ENCODE measurements at places on chromosomes 2 and 18.
A peak's percentile ranks its signal among the peaks of the same experiment; 100 is the strongest.

GRCh38 chr2:162782138-162782537 is 56.4 kb downstream of the KCNH7 start:
- no peak overlapping the region for H3K27ac ChIP-seq
- no peak overlapping the region for H3K4me3 ChIP-seq
- H3K27me3 ChIP-seq: no peaks in the 10 kb centered on the region
- no peaks in the 10 kb centered on the region for H3K4me1 ChIP-seq
- DNase-seq: no peak

DNA sequence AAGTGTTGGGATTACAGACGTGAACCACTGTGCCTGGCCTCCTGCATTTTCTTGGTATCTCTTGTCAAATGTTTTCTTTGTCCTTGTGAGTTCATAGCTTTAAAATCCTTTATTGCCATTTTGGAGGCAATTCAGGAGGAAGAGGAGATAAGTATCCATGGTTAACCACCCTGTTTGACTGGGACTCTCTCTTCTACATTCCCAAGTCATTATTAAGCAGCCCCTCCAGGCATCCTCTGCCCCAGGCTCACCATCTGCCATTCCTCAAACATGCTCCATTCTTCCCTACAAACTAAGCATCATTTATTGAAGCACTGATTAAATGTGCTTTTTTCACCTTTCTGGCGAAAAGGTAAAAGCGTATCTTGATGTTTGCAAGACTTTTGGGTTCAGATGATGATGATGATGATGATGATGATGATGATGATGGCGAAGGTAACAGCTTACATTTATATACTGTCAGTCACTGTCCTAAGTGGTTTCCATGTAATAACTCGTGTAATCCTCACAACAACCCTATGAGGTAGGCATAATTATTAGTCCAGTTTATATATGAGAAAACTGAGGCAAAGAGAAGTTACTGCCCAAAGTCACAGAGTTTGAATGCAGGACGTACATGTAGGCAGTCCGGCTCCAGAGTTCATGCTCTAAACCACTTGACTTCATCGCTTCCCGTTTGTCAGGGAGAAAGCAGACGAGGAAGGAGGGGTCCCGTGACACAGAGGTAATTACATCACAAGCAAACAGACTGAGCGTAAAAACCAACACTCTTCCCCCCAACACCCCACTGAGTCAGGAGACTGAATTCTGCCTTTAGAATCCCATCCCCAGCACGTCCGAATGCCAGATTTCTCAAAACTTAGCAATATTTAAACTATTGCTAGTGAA is 69.7 kb upstream of the ACKR3 start:
- peaks cover 7% of the 10 kb centered on the region for H3K27me3 ChIP-seq
- DNase-seq: no peak
- H3K36me3 ChIP-seq: no peaks in the 10 kb centered on the region
- H3K4me3 ChIP-seq: no peak overlapping the region
- no peak overlapping the region for H3K27ac ChIP-seq

DNA sequence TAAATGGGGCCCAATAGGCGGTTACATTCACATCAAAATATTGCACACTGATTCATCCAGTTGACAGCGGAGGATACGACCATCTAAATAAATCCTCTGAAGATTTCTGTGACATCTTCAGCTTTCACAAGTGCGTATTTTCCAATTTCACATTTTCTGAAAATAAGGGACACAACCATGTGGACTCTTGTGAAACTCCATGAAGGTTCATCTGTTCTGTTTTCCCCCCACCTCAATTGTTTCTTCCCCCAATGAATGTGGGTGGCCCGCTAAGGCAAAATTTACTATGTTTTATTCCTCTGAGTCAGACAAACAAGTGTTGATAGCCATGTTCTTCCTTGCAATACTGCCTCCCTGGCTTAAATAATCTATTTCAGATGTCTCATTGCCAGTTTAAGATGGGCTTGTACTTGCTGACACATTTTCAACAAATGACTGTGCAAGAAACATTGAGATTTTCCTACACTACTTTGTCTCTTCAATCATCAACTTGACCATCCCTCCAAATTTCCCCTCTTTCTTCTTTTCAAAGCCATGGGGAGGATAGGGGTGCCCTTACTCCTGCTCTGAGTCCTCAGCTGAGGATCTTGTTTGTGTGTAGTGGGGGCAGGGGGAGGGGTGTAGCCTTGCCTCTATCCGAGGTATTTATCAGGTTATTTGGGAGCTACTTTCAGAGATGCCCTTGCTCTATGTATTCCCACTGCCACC is 78.2 kb downstream of the BCL11A start:
- H3K36me3 ChIP-seq: no peaks in the 10 kb centered on the region
- H3K27ac ChIP-seq: no peak overlapping the region
- no peak for DNase-seq

DNA sequence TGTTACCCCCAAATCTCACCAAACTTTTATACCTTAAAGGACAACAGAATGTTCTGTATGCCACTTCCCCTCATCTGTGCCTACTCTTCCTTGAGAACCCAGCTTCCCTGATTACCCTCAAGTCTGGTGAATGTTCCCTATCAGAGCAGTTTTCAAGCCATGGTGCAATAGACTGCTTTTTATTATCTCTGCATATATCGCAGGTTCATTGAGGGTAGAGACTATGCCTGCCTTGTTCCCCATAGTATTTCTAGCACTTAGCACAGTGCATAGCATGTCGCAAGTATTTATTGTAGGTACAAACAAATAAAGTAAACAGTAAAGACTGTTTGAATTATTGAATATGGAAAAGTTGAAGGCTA is 146.6 kb downstream of the HAUS1 start:
- H3K4me3 ChIP-seq: no peak overlapping the region
- no peak for DNase-seq
- no peaks in the 10 kb centered on the region for H3K36me3 ChIP-seq
- no peaks in the 10 kb centered on the region for H3K27me3 ChIP-seq

- no peak for DNase-seq
- H3K27ac ChIP-seq: no peak overlapping the region
- no peaks in the 10 kb centered on the region for H3K27me3 ChIP-seq
- H3K4me3 ChIP-seq: no peak overlapping the region
- no peaks in the 10 kb centered on the region for H3K36me3 ChIP-seq
Measured at GRCh38 chr2:182694189-182694588, 21.9 kb upstream of the DNAJC10 start.

- H3K4me3 ChIP-seq: no peak overlapping the region
- DNase-seq: no peak
- no peaks in the 10 kb centered on the region for H3K4me1 ChIP-seq
- H3K36me3 ChIP-seq: no peaks in the 10 kb centered on the region
- H3K27ac ChIP-seq: no peak overlapping the region
- H3K27me3 ChIP-seq: no peaks in the 10 kb centered on the region
Measured at GRCh38 chr2:59249441-59250306, 1008.5 kb upstream of the FANCL start.

DNA sequence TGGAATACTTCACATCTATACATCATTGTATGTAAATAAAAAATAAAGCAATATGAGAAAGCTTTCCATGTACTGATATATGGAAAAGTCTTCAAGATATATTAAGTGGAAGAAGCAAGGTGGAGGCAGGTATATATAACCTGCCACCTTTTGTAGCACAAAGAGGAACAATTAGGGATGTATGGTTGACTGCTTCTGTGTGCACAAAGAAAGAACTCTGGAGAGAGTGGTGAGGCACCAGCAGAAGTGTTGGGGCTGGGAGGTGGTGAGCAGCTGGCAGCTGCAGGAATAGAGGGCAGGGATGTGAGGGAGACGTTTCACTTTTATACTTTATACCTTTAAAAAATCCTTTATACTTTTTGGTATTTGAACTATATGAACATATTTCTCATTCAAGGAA is 26.1 kb downstream of the KIF5C start:
- no peaks in the 10 kb centered on the region for H3K4me1 ChIP-seq
- no peak overlapping the region for H3K27ac ChIP-seq
- no peak for DNase-seq
- H3K27me3 ChIP-seq: no peaks in the 10 kb centered on the region

DNA sequence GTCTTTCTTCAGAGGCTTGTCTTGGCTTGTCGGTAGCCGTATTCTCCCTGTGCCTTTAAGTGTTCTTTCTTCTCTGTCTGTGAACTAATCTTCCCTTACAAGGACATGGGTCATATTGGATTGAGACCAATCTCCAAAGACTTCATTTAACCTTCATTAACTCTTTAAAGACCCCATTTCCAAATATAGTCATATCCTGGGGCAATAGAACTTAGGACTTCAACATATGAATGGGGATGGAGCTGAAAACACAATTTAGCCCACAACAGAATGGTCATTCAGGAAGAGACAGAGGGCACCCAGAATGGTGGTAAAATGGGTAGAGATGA is 82.1 kb upstream of the TANK start:
- no peaks in the 10 kb centered on the region for H3K4me1 ChIP-seq
- no peak for DNase-seq
- H3K27ac ChIP-seq: peak overlapping the region; percentile 69
- H3K36me3 ChIP-seq: no peaks in the 10 kb centered on the region

GRCh38 chr2:18791172-18791797 is 201.9 kb upstream of the NT5C1B start:
- H3K27ac ChIP-seq: no peak overlapping the region
- DNase-seq: no peak
- no peak overlapping the region for H3K4me3 ChIP-seq
